ENCODE measurements at places on chromosomes 1 and 21.

DNA sequence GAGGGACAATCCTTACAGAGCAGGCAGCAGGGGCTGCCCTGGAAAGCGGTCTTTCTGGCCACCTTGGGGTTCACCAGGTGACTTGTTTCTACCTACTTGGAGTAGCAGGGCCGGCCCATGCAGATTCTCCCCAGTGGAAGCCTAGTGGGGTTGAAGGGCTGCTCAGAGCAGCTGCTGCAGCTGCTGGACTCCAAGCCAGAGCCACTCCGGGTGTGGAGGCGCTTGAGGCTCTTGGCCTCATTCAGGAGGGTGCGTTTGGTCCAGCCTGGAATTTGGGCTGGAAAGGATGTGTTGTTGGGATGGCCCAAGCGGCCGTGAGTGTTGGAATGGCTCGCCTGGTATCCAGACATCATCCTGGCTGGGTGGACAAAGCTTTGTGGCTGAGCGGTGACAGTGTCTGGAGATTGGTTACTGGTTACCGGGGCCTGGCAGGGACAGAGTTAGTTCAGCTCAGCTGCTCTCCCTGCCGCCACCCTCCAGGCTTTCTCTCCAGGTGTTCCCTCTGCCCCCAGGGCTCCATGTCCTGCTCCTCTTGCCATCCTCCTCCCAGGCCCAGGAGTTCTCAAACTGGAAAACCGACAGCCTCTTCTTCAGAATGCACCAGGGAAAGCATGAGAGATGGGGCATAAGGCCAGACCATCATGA is 14.2 kb upstream of the HSPG2 start:
- DNase-seq: no peak

DNA sequence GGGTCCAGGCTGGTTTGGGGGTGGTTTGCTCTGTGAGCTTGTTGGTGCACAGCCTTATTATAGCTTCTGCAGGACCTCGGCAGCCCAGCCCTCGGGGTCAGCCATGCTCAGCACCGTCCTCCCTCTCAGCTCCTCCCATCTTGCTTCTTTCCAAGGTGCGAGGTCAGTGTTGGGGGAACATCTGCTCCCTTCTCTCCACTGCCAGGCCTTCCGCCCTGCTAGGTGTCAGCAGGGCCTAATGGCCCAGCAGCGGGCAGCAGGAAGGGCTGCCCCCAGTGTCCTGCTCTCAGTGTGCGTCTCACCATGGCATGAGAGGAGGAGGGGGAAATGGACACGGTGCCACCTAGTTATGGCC is 36.5 kb upstream of the LRRC3 start:
- DNase-seq: no peak

DNA sequence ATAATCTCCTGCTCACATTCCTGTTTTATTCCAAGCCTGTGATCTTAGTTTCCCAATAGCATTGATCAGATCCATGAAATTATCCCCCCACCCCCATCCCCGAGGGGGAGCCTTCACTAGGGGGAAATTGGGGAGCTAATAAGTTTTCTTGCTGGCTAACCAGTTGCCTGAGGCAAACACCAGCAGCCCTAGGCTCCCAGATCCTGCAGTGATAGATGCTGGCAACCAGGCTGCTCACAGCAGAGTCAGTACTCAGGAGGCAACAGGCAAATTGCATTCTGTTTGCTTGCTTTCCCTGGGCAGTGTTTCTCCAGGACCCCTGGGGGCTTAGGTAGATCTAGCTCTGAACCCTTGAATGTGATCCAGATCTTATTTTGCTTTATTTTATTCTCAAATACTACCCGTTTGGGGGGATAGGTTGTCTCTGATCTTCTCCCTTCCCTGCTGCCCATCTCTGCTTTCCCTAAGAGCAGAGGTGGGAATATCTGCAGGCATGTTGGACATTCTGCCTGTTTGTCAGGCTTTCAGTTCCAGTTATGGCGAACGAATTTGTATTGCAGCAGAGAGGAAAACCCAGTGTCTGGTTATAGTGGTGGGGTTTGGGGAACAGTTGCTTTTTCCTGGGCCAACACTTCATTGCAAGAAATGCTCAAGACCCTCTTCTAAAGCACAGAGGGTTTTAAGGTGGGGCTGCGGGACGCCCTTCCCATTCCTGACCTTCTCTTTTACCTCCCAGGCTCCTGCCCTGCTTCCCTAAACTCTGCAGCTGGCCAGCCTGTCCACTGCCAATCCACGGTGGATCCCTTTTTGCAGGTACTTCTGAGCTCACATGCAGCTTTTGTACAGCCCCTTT is 289.8 kb upstream of the PLXNA2 start:
- DNase-seq: no peak

DNA sequence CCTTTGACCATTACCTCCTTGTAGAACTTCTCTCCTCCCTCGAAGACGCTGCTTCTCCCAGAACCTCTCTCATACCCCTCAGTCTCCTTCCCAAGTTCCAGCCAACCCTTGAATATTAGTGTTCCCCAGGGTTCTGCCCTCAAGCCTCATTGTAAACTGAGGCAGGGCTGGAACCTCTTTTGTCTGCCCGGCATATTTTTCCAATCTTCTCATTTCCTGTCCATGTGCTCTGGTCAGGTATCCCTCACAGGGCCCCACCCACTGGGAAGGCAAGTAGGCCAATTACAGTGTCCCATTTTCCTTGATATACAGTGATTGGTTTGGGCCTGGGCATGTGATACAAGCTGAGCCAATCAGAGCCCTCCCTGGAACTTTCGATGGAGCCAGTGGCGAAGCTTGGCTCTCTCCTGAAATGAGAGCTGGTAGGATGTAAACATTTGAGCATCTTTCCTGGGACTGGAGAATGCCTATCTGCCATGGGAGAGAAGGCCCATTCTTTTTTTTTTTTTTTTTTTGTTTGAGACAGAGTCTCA is 57.1 kb upstream of the ID3 start:
- DNase-seq: no peak

DNA sequence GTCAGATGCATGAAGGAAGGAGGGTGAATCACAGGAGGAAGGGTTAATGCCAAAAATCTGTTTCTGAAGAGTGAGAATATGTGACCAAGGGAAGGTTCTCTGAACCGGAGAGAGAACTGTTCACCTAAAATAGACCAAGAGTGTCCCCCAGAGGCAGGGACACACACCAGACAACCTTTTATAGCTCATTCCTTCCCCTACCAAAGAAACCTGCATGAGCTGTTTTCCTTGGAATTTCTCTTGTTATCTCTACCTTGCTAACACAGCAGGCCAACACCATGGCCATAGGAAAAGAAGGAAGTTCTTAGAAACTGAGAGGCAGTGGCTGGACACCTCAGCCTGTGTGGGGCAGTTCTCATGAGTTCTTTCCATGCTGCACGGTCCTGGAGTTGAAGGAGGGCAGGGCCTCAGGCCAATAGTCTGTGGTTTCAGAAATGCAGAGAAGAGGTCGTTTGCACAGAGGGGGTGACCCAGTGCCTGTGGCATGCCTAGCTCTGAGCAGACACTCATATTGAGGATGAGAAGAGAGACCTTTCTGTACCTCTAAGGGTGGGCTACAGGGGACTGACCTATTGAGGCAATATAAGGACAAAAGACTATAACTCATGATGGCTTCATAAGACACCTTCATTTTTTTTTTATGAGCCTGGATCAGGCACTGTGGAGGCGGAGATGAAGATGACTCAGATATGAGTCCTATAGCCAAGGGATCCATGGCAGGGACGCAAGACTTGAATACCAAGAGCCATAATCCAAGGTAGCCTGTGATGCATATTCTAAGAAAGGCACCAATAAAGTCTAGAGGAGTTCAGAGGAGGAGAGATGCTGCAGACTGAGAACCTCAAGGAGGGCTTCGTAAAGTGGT is 39.4 kb downstream of the IGFN1 start:
- no peak for DNase-seq

GRCh38 chr1:30477588-30477987 is 245.8 kb downstream of the MATN1 start:
- DNase-seq: no peak

DNA sequence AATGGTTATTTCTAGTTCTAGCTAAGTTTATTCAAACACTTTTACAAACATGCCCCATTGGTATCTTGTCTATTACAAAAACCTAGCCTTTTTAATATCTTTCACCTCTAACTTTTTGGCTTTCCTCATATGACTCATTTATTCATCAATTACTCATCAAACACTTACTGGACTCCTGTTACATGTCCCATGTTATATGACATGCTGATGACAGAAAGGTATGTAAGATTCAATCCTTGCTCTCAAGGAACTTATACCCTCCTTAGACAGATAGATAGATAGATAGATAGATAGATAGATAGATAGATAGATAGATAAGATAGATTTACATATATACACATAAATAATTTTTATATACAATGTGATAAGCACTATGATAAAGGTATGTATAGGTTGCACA is 33.9 kb upstream of the INSL5 start:
- DNase-seq: no peak

DNA sequence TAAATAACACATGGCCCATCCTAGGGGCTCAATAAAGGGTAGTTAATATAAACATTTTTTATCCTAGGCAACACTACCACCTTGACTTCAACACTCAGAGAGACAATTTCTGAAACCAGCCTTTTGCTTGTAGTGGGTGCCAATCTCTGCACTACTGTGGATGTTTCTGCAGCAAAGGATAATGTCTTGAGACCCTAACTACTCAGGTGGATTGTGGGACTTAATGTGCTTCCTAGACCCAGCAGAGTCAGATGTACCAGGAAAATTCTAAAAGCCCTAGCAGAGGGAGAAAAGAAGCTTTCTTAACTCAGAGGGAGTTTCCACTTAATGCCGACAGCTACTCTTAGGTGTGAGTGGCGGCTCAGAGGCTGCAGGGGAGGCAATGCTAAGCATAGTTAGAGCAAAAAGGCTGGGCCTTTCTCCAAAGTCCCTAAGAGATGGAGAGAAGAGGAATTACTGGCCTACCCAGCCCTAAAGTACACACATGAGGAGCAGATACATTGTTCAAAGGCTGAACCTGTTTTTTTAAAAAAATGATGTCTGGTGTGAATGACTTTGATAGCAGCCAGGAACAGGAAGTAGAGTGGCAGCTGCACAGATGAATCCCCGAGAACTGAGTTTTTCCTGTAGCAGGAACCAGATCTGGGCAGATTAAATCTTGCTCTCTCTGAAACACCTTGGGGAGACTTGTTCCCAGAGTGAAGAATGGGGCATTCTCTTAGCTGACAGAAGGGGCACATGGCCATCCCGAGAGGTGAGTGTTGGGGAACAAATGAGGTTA is 33.5 kb upstream of the ABCD3 start:
- DNase-seq: peak; percentile 43

DNA sequence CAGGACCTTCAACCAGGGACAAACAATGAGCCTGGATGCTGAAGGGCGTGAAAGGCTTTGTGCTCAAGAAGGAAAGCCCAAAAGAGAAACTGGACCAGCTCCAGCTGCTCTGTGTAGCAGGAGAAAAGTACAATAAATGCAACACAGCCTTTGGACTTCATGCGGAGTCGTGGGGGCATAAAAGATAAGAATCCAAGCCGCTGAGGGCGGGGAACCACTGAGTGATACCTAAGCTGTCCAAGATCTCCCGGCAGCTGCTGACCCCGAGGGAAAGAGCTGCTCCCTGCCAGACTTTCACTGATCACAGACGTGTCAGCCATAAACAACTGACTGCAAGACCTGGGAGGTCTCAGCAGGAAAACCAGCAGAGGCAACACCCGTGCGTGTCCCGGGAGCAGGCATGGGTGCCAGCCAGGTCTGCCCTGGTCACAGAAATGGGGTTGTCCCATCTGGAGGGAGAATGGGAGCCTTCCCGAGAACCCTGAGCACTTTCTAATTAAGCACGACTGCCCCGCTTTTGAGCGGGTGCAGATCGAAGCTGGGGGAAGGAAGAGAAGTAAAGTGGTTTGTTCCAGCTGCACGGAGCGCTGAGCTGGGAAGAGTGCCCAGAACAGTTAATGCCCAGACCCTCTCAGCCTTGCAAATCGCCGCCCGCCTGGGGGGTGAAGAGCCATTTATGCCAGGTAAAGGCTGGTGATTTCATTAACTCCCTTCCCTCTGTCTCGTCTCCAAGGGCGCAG is 68.3 kb upstream of the TARDBP start:
- DNase-seq: no peak

Measured in NCI-H526 (cell line).